Urinary bladder (tissue), 4 donors: ENCODE measurements at places on chromosomes 11 and 22. TPM values are rescaled to one million over a fixed set of nuclear protein-coding genes. Genes with fewer than 3 reads are reported as not detected.

Gene DGCR6
- 4.4 TPM for total RNA-seq

Gene CLMP
- 46.0 TPM for total RNA-seq

Gene STK33
- total RNA-seq = 11.0 TPM

Gene APOBEC3B
- 1.8 TPM for total RNA-seq

Gene APIP
- 36.6 TPM for total RNA-seq

Gene RBMXL2
- not detected for total RNA-seq

Gene FLRT1
- total RNA-seq = 1.7 TPM

Gene PPARA
- 22.8 TPM for total RNA-seq

Gene IGF2
- 362 TPM for total RNA-seq

Gene RPS19BP1
- total RNA-seq = 20.0 TPM

Gene SCGB1D2
- total RNA-seq = not detected

Gene ACRV1
- total RNA-seq = not detected

Gene SPON1
- total RNA-seq = 131 TPM

Gene TP53AIP1
- total RNA-seq = 0.11 TPM

Gene GPHA2
- not detected for total RNA-seq

Gene GNG3
- total RNA-seq = 0.37 TPM
